ENCODE measurements at places on chromosomes 1 and 21. TPM values are rescaled to one million over a fixed set of nuclear protein-coding genes. Genes with fewer than 3 reads are reported as not detected.

The CATSPERE gene
- polyA plus RNA-seq = 0.50 TPM

DNA sequence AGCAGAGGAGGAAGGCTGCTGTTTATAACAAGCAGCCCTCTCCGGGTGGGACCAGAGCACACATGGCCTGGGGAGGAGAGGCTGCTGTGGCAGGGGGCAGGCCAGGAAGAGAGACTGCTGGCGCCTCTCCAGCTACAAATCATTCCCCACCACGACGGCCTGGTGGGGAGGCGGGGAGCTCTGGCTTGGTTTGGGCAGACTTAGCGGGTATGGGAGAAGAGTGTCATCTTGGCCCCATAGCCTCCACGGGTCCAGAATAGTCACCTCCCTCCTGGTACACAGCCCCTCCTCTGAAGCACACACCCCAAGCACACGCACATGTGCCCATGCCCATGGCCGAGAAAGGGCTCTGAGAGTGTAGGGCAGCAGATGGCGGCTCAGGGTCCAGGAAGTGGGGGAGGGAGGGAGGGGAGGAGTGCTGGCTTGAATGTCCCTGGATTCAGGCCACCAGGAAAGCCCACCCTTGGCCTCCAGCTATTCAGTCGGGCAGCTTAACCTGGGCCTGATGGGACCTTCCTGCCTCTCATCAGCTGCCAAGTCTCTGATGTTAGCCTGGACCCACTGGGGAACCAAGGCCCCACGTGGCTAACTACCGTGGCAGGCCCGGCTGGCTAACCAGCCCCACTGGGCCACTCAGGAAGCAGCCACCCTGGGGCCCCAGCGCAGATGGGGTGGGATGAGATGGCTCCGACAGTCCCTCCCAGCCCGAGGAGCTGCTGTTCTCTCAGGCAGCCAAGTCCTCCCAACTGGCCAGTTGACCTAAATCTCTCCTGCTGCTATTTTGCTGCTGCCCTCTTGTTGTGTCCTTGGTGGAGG lies 10.9 kb downstream of the LRP8 start:
- DNase-seq = no peak

The PSRC1 gene
- 21.2 TPM for polyA plus RNA-seq

DNA sequence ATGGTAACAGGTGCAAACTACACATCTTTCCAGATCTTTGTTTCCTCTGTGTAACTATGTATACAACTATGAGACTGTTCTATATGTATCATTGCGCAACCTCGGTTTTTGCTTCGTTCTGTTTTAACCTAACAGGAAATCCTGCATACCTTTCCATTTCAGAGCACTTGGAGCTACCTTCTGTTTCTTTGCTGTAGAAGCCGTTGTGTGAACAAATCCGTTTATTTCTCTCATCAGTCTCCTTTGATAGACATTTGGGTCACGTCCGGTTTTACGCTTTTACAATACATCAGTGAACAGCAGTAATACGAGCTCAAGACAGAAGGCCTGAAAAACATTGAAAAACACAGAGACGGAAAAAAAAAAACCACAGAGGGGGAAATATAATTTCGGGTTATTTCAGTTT lies 10.5 kb downstream of the ATP5IF1 start:
- no peak for DNase-seq

- DNase-seq = no peak
Measured at GRCh38 chr1:27429029-27429425, 36.6 kb downstream of the GPR3 start.

The TOMM40L gene
- 10.3 TPM for polyA plus RNA-seq

The CCDC27 gene
- 0.11 TPM for polyA plus RNA-seq

DNA sequence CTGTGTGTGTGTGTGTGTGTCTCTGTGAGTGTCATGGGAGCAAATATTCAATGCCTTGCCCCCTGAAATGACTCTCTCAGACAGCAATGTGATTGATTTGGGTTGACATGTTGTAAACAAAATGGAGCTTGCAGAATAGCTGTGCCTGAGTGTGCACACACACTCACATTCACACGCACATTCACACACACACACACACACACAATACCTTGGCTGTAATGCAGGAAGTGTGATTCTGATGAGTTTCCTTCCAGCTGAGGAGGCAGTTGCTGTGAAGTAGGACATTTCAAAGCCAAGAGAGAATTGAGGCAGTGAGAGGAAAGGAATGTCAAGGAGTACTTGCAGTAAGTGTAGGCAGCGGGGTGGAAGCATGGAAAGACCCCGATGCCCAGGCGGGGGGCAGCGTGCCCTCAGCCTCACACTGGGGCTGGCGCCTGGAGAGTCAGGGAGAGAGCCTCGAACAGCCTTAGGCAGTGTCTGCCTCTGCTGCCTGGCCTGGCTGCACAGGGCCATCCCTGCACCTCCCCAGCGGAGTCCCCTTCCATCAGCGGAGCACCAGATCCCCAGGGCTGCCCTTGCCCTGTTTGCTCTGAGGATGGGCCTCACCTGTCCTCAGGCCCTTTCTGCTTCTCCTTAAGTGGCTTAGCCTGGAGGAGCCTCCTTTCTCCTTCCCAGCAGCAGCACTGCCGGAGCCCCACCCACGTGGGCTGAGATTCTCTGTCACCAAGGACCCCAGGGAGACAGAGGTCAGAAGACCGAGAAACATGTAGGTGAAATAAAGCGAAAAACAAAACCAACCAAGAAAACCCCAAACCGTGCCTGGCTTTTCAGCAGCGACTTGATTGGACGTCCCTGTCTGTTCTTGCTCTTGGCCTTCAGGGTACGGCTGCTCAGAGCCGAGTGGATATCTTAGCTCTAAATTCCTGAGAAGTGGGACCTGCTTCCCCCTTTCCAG lies 9.2 kb downstream of the VASH2 start:
- no peak for DNase-seq

The INTS3 gene
- 45.2 TPM for polyA plus RNA-seq

The CEP170 gene
- polyA plus RNA-seq = 70.0 TPM

GRCh38 chr1:88124614-88125013 lies 559.5 kb upstream of the PKN2 start:
- DNase-seq = no peak

The LCE1A gene
- not detected for polyA plus RNA-seq

DNA sequence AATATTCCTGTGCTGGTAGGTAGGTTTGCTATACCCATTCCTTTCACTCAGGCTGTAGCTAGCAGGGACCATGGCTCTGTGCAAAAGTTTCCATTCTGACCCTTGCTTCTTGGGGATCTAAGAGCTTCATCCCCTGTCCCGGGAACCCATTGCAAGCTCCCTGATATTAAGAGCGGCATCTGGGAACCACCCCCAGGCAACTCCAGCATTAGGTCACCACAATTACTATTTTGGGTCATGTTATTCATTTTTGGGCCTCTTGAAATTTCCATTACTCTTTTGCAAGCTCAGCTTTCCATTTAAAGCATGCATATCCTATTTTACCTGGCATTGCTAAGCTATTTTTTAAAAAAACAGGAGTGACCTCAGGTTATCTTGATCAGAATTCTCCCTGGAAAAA lies 22.1 kb upstream of the ACTRT2 start:
- no peak for DNase-seq

GRCh38 chr1:2786329-2787162 lies 14.9 kb downstream of the TTC34 start:
- no peak for DNase-seq

The C1orf116 gene
- 0.08 TPM for polyA plus RNA-seq

DNA sequence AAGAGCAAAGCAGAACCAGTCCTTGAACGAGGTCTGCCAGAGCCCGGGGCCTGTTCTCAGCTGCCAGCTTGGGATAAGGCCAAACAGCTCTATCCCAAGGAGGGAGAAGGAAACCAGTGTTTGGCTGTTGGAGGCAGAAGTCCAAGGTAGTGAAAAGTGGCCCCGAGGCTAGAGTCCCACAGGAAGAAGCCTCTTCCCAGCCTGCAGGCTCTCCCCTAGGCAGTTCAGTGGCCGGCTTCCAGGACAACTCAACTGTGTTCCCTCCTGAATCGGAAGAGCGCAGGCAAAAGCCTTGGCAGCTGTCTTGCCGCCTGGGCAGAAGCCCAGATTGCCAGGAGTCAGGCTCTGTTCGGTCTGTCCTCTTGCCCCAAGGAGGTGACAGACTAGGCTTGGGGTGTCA lies 19.3 kb downstream of the QSOX1 start:
- no peak for DNase-seq

The AADACL3 gene
- polyA plus RNA-seq = not detected

The CBR3 gene
- polyA plus RNA-seq = 2.2 TPM

- DNase-seq = no peak
Measured at GRCh38 chr1:23905461-23906025, 7.6 kb downstream of the CNR2 start.

DNA sequence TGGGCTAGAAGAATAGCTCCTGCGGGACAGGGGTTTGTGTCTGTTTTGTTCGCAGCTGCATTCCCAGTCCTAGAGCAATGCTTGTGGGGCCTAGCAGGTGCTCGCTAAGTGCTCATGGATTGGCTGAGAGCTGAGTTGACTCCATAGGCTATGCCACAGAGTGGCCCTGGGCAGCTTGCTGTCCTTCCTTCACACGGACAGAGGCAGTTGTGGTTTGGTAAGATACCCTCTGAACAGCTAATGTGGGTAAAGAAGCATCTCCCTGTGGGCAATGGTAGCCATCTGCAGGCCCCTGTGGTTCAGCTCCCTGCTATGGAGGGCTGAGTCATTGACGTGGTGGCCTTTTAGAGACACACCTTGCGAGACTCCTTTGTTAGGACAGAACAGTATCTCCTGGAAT lies 23.5 kb upstream of the LBR start:
- DNase-seq = no peak

The AVPR1B gene
- polyA plus RNA-seq = 0.46 TPM

DNA sequence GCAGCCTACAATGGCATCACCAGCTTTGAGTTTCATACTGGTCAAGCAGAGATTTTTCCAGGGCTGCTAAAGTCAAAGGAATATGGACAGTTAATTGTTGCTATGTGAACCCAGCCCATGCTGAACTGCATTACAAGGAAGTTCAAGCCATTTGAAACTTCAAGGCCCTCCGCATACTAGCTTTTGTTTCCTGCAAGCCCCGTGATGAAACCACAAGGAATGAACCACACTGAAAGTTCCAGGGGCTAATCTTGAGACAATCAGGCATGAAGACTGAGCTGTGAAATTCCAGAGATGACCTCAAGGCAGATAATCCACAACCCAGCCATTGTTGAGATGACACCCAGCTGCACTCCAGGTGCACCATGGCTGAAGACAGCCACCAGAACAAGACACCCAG lies 180.8 kb downstream of the C1orf21 start:
- DNase-seq = no peak

GRCh38 chr1:171222936-171223335 lies 25.4 kb upstream of the FMO1 start:
- no peak for DNase-seq

The LCE1C gene
- not detected for polyA plus RNA-seq

GRCh38 chr1:111907321-111907720 lies 82.1 kb downstream of the KCND3 start:
- no peak for DNase-seq

Data from muscle of back (tissue), 13 donors.